ENCODE measurements at places on chromosomes 7 and 10.
A peak's percentile ranks its signal among the peaks of the same experiment; 100 is the strongest.

DNA sequence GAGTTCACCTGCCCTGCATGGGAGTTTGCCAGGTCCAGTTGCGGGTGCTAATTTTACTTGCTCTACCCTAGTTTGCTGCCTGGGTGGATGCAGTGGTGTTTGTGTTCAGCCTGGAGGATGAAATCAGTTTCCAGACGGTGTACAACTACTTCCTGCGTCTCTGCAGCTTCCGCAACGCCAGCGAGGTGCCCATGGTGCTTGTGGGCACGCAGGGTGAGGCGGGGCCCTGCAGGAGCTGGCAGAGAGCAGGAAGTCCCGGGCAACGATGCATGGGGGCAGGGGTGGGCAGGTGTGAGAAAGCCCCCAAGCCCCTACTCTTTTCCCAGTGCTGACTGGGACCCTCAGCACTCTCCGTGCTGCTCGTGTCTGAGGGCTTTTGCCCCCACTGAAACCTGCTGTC is 31.3 kb downstream of the AGAP3 start:
- DNase-seq, result peak; percentile 42

DNA sequence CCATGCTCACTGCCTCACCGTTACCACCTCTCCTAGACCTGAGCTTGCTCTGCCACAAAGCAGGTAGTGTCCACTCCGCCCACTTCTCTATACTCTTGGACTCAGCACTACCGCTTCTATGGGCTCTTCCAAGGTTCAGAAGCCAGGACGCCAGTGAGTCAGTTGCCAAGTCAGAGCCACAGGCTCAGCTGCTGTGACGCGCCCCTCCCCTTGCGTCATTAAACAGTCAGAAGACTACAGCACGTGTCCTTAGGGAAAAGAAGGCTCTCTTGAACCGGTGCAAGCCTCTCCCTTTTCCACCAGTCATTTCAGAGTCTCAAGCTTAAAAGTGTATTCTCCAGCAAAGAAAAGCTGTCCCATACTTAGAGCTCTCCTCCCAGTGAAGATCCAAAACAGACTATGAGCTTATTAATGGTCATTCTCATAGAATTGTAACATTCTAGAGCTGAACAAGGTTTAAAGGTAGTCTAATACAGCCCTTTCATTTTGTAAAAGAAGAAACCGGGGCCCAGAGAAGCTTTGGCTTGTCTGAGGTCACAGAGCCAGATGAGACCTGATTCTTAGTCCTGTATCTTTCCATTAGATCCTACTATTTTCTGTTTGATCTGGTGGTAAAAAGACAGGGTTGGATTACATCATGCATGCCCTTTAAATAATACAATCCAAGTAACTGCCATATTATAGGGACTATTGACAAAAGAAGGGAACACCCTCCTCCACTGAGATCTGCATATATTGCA is 40.9 kb upstream of the MET start:
- DNase-seq, result no peak

DNA sequence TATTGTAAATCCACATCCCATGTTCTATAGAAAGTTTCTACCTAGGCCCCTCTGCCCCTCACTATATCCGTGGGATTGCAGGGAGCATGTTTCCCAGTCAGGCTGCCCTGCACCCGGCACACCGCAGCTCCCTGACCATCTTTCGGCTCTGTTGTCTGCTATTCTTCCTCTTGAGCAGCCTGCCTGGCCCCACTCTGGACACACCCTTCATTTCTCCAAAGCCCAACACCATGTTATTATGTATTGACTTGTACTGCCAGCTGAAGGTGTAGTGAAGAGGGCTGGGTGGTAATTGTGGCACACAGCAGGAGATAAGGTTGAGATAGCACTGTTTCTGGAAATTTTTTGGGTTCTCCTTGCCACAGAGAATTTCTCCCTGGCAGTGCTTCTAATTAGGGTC is 9.8 kb downstream of the LRMDA start:
- no peak for DNase-seq

GRCh38 chr7:132205509-132205908 is 370.8 kb downstream of the PLXNA4 start:
- no peak for DNase-seq

- no peak for DNase-seq
Observed at GRCh38 chr7:111368381-111369065, 193.8 kb downstream of the IMMP2L start.

- no peak for DNase-seq
Observed at GRCh38 chr7:18566829-18567228, 71.3 kb downstream of the HDAC9 start.

Measured in activated naive CD4-positive, alpha-beta T cell (primary cell).